Esophagus muscularis mucosa (tissue), 4 donors: ENCODE measurements at places on chromosomes 7 and 10. TPM values are rescaled to one million over a fixed set of nuclear protein-coding genes. Genes with fewer than 3 reads are reported as not detected.

CCDC3 gene
- total RNA-seq = 45.4 TPM

TMEM270 gene
- total RNA-seq = not detected

AGR3 gene
- 0.45 TPM for total RNA-seq

HECW1 gene
- total RNA-seq = 0.99 TPM

SRI gene
- 48.2 TPM for total RNA-seq

XRCC2 gene
- total RNA-seq = 0.42 TPM

ABCB4 gene
- total RNA-seq = 1.4 TPM

FAM13C gene
- 45.1 TPM for total RNA-seq

PPP1R3A gene
- not detected for total RNA-seq

CREB3L2 gene
- 43.4 TPM for total RNA-seq

VSTM2A gene
- total RNA-seq = not detected

ADAM22 gene
- total RNA-seq = 1.8 TPM

AKR1D1 gene
- not detected for total RNA-seq

NOS3 gene
- total RNA-seq = 19.0 TPM

MRLN gene
- not detected for total RNA-seq

NXPH1 gene
- total RNA-seq = not detected

UTF1 gene
- total RNA-seq = not detected

HOXA2 gene
- total RNA-seq = 3.3 TPM
